NCI-H226 (cell line): ENCODE measurements at places on chromosomes 2 and 18.

- no peak for DNase-seq
These were observed 4.9 kb upstream of the HS6ST1 start for GRCh38 chr2:128323555-128323931.

DNA sequence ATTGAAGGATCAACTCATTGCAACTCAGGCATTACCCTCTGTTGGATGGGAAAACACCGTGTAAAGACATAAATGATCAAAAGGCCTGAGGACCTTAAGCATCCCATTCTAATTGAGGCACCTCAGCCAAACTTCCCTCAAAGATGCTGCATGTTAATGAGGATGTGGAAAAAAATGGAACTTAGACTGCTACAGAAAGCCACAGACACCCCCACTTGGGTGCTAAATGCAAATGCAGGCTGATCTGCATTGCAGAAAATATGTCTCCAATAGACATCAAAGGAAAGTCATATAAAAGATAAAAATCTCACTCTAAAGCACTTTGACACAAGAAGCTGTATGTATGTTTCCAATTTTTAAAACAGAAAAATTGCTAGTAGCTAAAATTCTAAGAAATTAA is 504.7 kb downstream of the KCNJ3 start:
- DNase-seq: no peak

GRCh38 chr2:22497789-22498188 is 887.2 kb upstream of the KLHL29 start:
- DNase-seq: no peak

- no peak for DNase-seq
These were observed 2.6 kb upstream of the GPR35 start for GRCh38 chr2:240622531-240623235.

DNA sequence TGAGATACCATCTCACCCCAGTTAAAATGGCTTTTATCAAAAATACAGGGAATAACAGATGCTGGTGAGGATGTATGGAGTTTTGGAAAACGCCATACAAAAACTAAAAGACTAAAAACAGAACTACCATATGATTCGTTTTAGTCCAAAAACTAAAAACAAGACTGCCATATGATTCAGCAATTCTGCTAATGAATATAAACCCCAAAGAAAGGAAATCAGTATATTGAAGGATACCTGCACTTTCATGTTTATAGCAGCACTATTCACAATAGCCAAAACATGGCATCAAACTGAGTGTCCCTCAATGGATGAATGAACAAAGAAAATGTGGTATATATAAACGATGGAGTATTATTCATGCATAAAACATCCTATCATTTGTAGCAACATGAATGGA is 224.4 kb upstream of the MC4R start:
- DNase-seq: no peak

GRCh38 chr2:88059979-88060906 is 4.7 kb upstream of the KRCC1 start:
- DNase-seq: peak; percentile 20

DNA sequence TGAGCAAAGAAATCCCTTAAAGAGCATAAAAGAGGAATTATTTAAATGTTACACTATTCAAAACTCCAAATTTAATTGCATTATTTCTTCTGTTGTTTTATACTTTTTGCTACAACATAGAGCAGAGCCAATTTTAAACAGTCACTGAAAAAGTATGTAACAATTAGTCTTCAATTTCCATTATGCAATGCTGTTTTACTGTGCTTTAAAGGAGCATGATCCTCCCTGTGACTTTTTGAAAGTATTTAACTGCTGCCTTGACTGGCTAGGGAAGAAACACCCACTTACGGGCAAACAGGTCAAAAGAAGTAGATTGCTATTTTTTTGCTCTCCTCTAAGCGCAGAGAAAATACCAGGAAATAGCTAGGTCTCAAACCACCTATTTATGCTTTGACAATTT is 217.4 kb upstream of the GCFC2 start:
- DNase-seq: no peak
